Lower leg skin (tissue), 4 donors: ENCODE measurements at places on chromosomes 11 and 22. TPM values are rescaled to one million over a fixed set of nuclear protein-coding genes. Genes with fewer than 3 reads are reported as not detected.

DNA sequence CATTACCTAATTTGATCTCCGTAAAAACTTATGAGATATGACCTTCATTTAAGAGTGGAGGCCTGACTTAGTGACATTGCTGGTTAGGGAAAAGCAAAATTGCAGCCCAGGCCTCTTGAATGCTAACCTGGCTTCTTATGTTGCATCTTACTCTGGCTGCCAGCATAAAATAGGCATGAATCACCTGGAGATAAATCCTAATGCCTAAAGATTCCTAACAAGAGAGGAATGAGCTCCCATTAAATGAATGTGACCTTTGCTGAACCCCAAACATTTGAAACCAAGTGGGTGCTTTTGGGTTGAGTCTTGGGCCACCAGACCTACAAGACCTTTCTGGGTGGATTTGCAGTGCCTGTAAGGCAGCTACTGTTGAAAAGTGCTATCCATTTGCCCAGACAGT is 1145.6 kb upstream of the TENM4 start:
- DNase-seq: no peak

The PLA2G3 gene
- total RNA-seq: 11.3 TPM

GRCh38 chr22:37317698-37318210 is 35.4 kb downstream of the CYTH4 start:
- no peak for DNase-seq

The DCHS1 gene
- 4.0 TPM for total RNA-seq

The MYO18B gene
- not detected for total RNA-seq

DNA sequence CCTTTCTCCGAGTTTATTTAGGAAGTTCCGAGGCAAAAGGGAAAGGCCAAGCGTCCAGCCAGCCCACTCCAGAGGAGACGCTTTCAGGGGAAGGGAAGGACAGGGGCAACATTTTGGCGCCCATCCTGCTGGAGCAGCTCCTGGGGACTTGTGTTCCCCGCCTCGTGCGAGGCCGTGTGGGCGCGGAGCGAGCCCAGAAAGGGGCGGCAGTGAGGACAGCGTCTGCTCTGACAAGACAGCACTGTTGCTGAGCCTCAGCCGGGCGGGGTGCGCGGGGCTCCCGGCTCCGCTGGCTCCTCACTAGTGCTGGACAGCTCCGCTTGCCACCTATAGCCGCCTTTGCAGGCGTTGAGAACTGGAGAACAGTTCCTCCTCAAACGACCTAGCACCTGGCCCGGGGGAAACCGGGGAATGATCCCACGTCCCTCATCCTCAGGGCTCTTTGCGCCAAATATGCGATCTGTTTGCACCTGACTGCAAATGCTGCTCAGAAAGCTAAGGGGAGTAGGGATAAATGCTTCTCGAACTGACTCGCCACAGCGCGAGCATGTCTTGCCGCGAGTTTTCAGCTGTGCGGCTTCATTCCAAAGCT is 722 bp upstream of the GUCY1A2 start:
- DNase-seq: peak; percentile 90

DNA sequence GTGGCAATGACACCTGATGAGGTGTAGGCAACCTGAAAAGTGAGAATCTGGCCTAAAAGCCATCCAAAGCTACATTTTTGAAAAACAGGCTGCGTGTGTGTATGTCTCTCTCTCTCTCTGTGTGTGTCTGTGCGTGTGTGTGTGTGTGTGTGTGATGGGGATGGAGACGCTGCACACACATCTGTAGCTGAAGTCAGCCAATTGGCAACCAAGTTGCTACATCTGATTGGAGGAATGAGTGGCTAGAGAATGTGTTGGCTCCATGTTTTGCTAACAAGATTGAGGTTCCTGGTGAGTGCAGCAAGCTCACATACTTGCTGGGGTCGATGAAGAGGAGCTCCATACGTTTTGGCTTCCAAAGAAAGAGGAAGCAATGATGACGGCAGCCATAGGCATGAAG is 311.4 kb upstream of the NCAM1 start:
- no peak for DNase-seq

DNA sequence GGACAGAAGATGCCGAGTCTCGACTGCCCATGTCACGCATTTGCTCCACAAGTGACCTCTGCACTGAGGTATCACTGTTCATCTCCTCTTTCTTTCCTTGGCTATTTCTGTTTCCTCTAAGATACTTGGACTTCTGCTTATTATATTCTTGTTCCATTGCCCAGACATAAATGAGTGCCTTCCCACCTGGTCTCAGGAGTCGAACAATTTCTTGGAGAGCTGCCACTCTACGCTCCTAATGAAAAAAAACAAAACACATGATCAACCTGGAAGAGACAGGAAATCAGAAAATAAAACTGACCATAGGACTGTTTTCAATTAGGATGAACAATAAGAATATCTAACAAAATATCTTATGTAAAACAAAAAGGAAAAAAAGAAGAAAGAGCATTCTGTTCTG is 47.4 kb upstream of the CWF19L2 start:
- no peak for DNase-seq

The OR10W1 gene
- total RNA-seq: not detected

GRCh38 chr11:66466225-66467033 is at the start of gene PELI3:
Gene PELI3, plus strand, starts transcription at chr11:66466905. Its CDS starts 1,224 bp downstream, at chr11:66468129.
- peak; percentile 98 for DNase-seq

The CECR2 gene
- total RNA-seq: 1.8 TPM

DNA sequence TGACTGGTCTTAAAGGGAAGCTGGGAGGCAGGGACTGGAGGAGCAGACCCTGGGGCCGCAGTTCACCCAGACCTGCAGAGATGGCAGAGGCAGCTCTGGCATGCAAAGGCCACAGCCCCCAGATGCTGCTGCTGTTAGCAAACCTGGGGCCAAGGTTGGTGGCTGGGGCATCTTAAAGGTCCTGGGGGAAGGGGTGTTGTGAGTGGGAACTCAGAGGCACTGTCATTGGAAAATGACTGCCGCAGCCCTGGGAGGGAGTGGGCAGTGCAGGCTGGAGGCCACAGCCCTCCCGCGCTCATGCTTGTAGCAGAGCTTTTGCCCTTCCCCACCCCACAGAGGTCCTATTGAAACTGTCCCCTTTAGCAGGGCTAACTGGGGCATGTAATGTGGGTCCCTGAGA is 111.8 kb downstream of the CTTN start:
- no peak for DNase-seq

DNA sequence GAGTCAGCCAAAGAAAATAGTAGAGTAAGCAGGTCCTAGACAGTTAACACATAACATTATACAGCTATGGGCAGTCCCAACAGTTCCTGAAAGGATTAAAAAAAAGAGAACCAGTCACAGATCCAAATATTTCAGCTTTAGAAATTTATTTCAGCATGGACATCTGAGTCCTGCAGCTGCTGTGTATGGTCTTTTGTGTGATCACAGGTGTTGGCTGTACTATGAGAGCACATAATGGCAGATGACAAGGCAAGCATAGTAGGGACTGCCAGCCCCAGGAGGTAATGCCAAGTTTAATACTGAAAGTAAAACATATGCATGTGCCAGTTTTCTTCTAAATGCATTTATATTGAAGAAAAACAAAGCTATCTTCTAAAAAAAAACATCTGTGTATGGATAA is 158.1 kb downstream of the GRIA4 start:
- no peak for DNase-seq

The C11orf91 gene
- total RNA-seq: not detected

The ANO5 gene
- 0.98 TPM for total RNA-seq

GRCh38 chr11:118417801-118418200 is 16.4 kb downstream of the ATP5MG start:
- no peak for DNase-seq

DNA sequence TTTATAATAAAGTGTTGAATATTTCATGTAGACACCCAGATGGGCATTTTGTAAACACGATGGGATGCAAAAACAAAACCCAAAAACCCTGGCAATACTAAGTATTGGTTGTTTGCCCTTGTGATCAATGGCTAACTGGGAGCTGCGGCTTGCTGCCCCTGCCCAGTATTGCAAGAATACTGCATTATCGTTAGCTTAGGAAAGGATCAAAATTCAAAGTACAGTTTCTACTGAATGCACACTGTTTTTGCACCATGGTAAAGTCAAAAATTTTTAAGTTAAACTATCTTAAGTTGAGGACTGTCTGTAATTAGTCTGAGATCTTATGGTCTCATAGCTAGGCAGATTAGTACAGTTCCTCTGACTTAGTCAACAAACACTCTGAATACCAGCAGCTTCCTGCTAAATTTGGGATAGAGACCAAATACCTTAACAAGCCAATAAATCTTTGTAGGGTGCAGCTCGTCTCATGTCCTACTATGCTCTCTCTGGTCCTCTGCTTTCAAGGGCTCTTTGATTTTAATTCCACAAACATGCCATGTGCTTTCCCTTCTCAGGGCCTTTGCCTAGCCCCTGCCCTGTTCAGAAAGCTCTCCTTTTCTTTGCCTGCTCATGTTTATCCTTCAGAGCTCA is 4.0 kb downstream of the CCDC90B start:
- DNase-seq: no peak

DNA sequence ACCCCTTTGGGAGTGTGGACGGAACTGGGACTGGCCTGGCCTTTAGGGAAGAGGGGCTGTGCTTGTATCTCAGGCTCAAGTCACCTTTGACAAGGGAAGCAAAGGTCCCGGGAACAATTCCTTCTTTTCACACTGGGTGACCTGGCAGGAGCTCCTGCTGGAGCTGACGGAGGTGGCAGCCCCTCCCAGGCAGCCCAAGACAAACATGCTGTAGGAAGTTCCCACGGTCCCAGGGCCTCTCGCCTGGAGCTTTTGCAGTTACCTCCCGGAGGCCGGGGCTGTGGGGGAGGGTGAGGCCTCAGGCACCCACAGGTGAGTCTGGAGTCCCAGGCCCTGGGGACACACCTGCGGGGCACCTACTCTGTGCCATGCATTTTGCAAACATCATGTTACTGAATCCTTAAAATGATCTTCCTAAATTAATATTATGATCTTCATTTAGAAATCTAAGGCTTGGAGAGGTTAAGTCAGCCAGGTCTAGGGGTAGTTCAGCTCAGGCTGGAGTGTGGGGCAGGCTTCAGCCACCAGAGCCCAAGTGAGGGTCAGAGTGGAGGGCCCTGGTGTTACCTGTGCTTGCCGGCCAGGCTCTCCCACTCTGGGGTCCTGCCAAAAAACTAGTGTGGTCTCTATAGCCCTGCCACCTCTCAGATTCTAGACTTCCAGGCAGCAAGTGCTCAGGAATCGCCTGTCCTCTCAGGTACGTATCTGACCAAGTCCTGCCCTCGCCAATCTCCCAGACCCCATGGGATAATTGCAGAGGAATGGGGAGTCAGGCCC is 15.7 kb upstream of the MYEOV start:
- no peak for DNase-seq

The CDCA5 gene
- total RNA-seq: 2.4 TPM

DNA sequence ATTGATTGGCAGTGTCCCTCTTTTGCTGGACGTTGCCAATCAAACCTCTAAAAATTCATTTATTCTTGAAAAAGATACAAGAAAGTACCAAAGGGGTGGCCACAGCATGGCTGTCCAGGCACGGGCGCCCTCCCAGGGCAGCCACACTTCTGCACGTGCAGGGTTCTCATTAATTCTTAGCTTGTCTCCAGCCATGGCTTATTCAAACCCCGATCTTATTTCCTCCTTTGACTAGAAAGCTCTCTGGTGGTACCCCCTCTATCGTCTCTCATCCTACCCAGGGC is 123.9 kb downstream of the CTTN start:
- no peak for DNase-seq

The VPS11 gene
- total RNA-seq: 40.5 TPM

GRCh38 chr22:46172522-46173110 is 22.3 kb downstream of the PPARA start:
- DNase-seq: no peak

The OR2D3 gene
- not detected for total RNA-seq

The SORL1 gene
- 15.7 TPM for total RNA-seq

GRCh38 chr11:39804271-39804670 is 1655.2 kb downstream of the LRRC4C start:
- no peak for DNase-seq

DNA sequence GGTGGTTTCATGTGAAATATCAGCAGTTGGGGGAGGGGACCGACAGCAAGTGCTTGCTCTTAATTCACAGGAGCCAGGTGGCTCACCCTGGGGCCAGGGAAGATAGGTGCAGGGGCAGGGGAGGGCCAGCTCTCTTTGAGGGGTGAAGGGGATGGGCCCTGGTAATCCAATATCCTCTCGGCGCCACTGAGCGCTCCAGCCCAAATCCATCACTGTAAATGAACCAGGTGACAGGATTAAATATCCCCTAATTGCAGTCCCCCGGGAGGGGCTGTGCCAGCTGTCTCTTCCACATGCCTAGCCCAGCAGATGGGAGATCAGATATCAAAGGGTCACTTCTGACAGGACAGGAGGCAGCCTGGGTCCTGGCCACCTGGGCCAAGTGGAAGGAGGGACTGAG is 531.8 kb upstream of the CADM1 start:
- no peak for DNase-seq

- no peak for DNase-seq
Measured at GRCh38 chr11:44308923-44309477, 939 bp downstream of the ALX4 start.

The FOLR1 gene
- total RNA-seq: 7.0 TPM

DNA sequence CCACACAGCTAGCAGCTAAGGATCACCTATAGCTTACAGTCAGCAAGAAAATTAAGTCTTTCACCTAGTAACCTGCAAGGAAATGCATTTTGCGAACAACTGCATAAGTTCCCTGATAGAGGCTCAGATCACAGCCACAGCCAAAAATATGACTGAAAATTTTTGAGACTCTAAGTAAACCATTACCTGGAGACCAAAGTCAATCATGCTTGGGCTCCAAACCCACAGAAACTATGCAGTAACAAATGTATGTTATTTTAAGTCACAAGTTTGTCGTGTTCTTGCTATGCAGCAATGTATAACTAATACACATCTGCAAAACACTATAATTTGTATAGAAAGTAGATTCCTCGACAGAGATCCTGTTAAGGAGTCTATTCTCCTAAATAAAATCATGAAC is 1025.7 kb upstream of the RAG2 start:
- DNase-seq: no peak

The SCUBE1 gene
- total RNA-seq: 0.34 TPM

The CSF2RB gene
- 3.7 TPM for total RNA-seq

The TSGA10IP gene
- not detected for total RNA-seq

The APOBEC3B gene
- total RNA-seq: 0.15 TPM

- DNase-seq: no peak
Measured at GRCh38 chr22:20582520-20583361, 75.3 kb downstream of the MED15 start.

- DNase-seq: no peak
Measured at GRCh38 chr11:131907371-131907770, 537.0 kb downstream of the NTM start.

- DNase-seq: no peak
Measured at GRCh38 chr11:123544631-123545375, 109.6 kb downstream of the SCN3B start.
